ENCODE measurements at places on chromosomes 2 and 18.

GRCh38 chr2:160371251-160372009 is 122.2 kb downstream of the RBMS1 start:
- no peak for DNase-seq

- DNase-seq = no peak
Observed at GRCh38 chr2:56191617-56192016, 7.8 kb downstream of the CCDC85A start.

DNA sequence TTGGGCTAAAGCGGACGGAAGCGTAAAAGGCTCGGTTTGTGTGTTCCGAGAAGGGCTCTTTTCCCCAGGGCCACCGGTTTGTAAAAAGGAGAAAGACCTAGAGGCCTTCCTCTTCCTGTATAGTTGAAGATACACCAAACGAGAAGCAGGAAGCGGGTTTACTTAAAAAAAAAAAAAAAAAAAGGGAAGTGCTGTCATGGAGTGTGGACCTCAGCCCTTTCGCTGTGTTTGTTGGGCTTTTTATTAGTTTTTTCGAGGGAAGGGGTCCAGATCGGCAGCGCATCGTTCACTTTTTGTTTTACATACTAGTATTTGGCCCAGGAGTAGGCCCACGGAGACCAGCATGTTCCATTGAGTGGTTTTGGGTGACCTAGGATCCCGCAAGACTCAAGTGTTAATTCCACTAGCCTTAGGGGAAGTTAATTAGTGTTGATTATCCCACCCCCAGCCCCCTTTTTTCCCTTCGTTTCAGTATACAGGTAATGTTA is 676 bp downstream of the ACTR2 start:
- no peak for DNase-seq

DNA sequence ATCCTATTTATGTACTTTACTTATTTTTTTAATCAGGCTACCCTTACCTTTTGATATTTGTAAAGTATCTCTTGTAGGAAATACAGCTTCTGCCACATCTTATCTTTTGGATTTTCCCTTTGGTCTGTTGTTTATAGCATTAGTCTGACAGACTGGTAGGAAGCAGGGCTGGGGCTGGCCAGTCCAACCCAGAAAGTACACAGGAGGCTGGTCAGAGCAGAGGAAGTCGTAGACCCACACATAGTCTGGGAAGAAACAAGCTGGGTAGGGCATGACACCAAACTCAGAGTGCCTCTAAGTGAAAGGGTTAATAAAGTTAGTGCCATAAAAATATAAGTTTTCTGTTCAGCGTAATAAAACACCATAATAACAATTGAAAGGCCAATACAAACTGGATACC is 51.7 kb downstream of the BOLA3 start:
- no peak for DNase-seq

DNA sequence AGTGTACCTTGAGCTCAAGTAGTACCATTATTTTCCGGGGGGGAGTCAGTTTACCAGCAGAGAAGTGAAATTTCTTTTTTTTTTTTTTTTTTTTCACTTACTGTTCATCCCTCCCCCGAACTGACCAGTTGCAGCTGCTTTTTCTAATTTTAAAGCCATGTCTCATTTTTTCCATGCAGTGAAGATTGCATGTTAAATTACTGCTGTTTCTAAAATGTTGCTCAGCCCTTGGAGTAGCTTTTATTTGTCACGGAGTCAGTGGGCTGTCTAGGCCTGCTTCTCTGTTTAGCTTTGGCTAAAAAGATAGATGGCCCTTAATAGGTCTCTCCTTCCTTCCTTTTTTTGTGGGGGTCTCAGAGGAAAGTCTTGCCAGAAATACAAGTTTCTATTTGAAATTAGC is 70.2 kb downstream of the NGEF start:
- DNase-seq = no peak

- no peak for DNase-seq
Observed at GRCh38 chr2:37590119-37590571, 81.3 kb downstream of the CDC42EP3 start.

- no peak for DNase-seq
Observed at GRCh38 chr2:232994446-232994845, 18.6 kb downstream of the NGEF start.

- DNase-seq = no peak
Observed at GRCh38 chr2:102418421-102418961, 4.5 kb upstream of the IL18RAP start.

DNA sequence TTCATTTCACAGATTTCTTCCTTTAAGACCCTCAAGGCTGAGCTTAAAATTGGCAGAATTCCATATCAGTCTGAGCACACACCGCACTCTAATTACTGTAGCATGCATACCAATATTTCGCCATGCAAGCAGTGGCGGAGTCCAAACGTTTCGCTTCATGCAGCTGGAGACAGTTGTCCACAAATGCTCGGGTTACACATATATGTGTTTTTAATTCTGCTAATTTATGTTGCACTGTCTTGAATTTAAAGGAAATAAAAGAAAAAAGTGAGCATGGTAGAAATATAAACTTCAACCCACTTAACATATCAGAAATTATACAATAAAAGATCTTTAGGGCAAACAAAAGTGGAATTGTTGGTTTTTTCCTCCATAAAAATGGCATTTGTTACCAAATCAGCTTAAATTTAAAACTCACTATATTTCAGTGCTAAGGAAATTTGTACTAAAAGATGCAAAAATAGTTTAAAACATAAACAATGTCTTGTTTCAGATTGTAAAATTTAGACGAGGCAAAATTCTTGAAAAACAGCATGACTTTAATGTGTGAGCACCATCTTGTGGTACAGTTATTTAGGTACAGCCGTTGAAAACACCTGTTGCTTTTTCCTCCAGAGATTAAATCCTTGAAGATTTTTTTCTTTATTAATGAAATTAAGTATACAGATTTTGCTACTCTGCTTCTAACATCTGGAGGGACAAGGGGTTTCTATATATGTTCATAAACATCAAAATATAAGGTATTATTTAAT is 24.1 kb upstream of the KANSL1L start:
- DNase-seq = no peak
